ENCODE measurements at places on chromosomes 3 and 15. TPM values are rescaled to one million over a fixed set of nuclear protein-coding genes. Genes with fewer than 3 reads are reported as not detected.

SEMA7A gene
- 11.2 TPM for total RNA-seq

LRRIQ4 gene
- total RNA-seq = not detected

SAXO2 gene
- not detected for total RNA-seq

POLR2H gene
- 182 TPM for total RNA-seq

DNA sequence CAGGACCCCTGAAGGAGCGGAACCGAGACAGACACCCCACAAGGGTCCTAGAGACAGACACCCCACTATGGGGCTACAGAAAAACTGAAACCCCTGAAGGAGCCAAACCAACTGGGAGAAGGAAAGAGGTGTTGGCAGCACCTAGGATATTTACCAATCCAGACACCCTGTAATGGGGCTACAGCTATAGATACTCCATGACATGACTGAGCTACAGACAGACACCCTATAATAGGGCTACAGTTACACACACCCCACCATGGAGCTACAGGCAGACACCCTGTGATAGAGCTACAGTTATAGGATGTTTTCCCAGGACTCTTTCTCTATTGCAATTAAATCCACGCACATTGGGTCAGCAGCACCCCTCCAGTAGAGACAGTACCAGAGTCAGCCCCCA, 22.6 kb upstream of the ADGRG7 start:
- no peak for DNase-seq

- no peak for DNase-seq
Observed at GRCh38 chr3:100044369-100044768, 69.9 kb downstream of the FILIP1L start.

- DNase-seq = no peak
Observed at GRCh38 chr15:45234562-45235235, 17.3 kb upstream of the SLC28A2 start.

DNA sequence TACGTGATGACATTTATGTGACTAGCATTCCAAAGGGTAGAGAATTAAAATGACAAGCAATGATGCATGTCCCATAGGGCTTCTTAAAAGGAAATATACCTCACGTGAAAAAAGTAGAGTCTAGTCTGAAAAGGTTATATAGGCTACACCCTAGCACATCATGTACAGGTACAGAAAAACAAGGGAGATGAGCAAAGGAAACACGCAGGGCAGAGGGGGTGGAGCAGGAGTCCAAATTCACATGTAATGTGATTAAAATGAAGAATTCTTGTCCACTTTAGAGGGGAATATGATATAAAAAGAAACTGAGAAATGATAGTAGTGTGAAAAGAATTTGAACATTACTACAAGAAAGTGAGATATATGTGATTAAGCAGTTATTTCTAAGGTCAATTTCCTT, 59.4 kb downstream of the HACD2 start:
- no peak for DNase-seq

- peak; percentile 21 for DNase-seq
Observed at GRCh38 chr3:126300761-126301481, 56.3 kb downstream of the KLF15 start.

DNA sequence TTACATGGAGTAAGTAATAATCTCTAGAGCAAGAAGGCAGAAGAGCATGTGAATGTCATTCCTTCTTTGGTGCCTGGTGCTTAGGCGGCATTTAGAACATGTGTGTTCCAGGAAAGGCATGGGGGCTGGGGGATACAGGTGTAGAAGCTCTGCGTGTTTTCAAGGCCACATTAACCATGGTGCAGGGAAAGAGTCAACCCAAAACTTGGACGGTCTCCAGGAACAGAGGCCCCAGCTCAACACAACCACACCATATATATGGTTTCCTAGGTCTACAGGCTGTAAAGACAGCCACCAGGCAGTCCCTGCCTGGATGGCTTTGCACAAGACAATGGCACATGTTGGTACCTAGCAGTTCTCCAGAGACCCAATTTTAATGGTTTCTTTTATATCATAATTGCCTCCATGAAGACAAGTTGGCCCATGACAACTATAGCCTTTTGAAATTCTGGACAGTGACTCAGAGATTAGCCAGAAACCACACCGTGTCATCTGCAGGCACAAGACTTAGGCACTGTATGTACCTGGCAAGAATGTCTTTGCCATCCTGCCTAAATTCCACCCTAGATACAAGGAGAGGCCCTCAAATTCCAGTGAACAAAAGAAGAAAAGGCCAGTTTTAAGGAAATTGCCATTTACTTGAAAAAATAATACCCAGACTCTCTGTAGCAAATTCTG, 25.0 kb upstream of the DGKG start:
- no peak for DNase-seq

GRCh38 chr3:196192524-196193051, 18.6 kb downstream of the ZDHHC19 start:
- no peak for DNase-seq

GRCh38 chr3:118089563-118089962, 945.1 kb downstream of the IGSF11 start:
- DNase-seq = no peak

DNA sequence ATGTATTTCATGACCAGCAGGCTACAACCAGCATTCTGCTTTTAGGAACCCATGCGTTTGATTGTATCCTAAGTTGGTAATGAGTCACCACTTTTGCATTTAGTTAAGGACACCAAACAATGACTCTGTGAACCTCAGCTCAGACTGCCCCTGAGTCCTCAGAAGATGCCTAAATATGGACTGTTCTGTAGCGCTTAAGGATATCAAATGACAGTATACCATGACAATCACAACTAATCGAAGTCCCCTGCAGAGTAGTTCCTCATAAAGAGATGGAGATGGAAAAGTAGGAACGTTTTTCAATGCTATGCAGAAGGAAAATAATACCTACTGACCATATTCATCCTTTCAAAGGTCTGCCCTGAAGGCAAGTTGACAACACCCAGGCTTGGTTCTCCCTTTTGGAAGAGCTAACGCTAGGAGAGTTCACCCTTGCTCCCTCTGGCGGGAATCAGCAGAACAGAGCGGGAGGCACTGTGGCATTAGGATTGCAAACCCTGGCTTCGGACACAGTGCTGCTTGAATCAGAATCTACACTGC, 508.6 kb downstream of the FHIT start:
- DNase-seq = peak; percentile 87

DNA sequence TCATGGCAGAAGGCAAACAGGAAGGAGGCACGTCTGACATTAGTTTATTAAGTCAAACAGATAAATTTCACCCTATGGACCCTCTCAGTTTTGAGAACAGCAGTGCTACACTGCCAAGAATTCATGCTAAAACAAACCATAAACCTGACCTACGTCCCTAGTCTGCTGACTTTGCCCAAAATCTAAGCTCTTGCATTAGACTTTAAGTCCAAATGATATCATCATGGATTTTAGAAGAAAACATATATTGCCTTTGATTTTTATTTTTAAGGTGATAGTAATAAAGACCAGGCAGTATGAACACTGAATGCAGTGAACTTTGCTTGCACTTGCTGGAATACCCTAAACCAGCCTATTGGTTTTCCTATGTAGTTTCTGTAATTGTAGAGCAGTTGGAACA, 79.6 kb upstream of the GADL1 start:
- no peak for DNase-seq

DNA sequence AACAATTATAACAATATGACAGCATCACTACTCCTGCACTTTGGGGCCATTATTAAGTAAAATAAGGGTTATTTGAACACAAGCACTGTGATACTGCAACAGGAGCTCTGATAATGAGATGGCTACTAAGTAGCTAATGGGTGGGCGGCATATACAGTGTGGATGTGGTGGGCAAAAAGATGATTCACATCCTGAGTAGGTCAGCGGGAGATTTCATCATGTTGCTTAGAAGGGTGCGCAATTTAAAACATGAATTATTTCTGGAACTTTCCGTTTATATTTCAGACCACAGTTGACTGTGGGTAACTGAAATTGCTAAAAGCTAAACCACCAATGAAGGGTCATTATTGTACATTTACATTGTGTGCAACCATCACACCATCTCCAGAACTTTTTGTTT, 42.3 kb downstream of the FBXO22 start:
- no peak for DNase-seq

GRCh38 chr15:92677999-92678398, 22.4 kb upstream of the FAM174B start:
- no peak for DNase-seq

DNA sequence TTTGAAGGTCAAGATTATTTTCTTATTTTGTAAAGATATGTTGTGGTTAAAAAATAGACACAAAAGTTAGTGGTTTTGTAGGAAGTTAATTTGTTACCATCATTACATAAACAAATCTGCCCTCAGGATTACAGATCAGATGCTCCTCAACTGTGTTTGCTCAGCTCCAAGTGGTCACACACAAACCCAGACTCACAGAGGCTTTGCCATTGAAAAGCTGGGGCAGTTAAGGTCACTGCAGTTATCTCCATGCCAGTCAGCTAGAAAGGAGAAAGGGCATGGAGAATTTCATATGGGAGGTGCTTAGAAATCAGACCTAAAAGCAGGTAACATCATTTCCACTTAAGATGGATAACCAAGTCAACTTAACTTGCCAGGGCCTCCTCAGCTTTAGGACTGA, 825.7 kb upstream of the GBE1 start:
- no peak for DNase-seq

- no peak for DNase-seq
Observed at GRCh38 chr3:47295976-47296375, 13.2 kb downstream of the KLHL18 start.

All from GM23338 (cell line).